Foreskin fibroblast (primary cell): ENCODE measurements at places on chromosomes 3 and 15.
A peak's percentile ranks its signal among the peaks of the same experiment; 100 is the strongest.

- no peak for DNase-seq
Observed at GRCh38 chr3:46860017-46860809, 3.0 kb downstream of the MYL3 start.

GRCh38 chr15:59444081-59444835, 6.3 kb downstream of the FAM81A start:
- no peak for DNase-seq

DNA sequence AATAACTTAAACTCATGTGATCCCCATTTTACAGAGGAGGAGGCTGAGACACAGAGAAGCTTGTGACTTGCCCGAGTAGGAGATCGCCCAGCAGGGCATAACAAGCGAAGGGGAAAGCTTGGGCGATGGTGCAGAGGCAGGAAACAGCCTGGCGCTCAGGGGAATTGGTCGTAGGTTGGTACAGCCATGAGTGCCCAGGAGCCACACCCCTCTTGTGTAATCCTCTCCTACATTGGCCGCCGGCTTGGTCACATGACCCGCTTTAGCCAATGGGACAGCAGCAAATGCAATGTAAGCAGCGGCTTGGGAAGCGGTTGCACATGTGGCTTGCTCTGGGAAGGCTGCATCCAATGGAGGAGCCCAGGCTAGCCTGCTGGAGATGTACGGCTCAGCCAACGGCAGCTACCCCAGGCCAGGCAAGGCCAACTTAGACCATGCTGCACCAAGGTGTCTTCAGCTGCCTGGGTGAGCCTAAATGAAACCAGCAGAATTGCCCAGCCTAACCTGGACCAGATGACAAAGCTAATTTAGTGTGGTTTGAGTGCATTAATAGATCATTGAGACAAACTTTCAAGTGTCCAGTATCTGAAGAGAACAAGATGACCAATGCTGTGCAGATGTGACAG, 50.3 kb upstream of the SLC6A6 start:
- no peak for DNase-seq

DNA sequence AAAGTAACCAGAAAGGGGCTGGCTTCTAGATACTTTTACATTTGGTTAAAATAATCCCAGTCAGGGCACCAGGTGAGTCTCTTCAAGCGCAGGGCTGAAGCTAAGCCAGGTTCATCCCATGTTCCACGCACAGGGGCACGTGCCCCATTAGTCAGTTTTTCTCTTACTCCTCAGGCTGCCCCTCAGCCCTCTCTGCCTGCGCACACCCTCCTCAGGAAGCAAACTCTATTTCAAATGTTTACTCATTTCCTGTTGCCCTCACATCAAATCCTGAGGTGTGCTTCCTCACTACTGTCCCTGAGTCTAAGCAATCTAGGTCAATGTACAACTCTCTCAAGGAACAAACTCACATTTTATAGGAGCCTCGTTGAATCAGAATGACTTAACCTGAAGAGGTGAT, 48.5 kb downstream of the THBS1 start:
- no peak for DNase-seq

DNA sequence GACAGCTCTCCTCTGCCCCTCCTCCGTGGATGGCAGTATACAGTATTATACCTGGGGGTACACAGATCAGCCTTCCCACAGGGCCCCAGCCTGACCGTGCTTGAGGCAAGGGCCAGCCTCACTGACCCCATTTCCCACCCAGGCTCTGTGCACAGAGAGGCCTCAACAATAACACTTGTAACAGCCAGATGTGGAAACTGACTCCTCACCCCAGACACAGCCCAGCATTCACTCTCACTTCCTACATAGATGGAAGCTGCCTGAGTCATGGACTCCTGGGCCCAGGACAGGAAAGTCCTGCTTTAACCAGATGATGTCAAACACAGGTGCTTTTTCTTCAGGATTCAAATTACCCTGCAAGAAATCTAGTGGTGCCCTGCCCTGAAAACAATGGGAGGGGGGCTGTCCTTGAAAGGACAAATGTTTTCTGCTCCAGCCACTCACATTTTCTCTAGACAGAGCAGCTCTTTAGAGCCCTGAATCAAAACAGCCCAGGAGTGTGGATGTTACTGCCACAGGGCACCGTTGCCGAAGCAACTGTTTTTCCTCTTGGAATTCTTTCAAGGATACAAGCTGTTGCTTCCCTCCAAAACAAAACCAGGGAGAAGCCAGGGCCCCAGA, 16.4 kb downstream of the CCDC12 start:
- DNase-seq, result peak; percentile 64

DNA sequence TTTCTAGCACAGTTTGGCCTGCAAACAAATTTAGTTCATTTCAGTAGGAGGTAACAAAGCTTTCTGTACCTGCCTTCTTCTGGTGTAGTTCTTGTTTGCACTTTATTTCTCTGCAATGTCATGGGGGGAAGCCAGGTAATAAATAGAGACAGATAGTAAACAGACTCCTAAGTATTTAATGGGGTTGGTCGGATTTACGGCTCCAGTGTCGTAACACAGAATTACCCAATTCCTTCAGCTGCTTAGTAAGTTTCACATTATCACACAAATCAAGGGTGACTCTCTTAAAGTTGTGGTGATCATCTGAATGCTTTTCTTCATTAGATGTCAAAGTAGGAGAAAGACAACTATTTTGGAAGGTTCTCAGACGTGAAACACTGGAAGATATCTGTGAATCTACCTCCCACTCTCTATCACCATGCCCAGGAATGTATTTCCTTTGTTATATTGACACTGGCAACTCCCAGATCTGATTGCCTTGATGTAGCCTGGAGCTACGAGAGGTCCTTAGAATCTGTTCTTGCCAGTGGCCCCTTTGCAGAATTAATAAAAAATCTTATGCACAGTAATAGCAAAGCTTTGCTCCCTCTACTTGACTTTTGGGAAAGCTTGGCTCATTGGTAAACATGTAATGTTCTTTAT, 25.0 kb upstream of the TMC3 start:
- peak; percentile 51 for DNase-seq

DNA sequence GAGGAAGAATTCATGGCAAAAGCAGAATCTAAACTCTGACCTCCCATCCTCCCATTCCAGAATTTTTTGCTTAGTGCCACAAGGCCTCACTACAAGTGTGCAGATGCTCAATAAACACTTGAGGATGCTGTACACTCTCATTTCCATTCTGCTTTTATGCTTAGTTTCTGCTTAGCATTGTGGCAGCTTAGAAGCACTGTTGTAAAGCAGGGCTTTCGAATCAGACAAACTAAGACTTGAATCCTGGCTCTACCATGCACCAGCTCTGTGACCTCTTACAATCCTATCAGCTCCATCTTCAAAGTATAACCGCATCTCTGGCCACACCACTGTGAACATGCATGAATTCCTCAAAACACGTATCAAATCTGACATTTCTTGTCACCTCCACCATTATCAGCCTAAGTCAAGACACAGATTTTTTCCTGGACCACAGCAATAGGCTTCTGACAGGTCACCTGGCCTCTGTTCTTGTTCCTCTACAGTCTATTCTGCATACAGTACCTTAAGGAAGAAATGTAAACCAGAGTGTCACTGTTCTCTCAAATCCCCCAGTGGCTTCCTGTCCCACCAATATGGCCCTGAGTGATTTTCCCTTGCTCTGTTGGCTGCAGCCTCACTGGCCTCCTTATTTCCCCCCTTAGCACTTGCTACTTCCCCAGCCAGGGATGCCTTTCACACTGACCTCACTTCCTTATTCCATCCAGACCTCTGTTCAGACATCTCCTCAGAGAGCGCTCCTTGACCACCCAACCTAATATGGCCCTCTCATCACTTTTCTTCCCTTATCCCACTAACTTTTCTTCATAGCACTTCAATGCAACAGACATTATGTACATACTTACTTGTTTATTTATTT, 8.1 kb upstream of the PHC3 start:
- no peak for DNase-seq

- no peak for DNase-seq
Observed at GRCh38 chr3:189790658-189791057, 159.5 kb downstream of the TP63 start.

DNA sequence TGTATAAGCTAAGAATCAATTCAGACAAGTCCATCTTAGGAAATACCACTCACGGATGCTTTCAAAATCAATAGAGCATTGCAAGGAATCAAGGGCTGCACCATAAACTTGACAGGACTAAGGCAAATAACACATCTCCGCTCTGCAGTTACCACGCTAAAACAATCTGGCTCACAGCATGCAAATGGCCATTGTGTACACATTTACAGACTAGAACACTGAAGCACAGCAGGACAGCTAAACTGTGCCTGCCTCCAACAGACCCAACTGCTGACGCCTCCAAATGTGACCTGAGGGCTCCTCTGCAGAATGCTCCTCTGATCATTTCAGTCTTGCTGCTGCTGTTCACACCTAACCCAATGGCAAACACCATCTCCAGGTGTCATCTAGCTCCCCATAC, 104.3 kb downstream of the MEX3B start:
- DNase-seq, result no peak

DNA sequence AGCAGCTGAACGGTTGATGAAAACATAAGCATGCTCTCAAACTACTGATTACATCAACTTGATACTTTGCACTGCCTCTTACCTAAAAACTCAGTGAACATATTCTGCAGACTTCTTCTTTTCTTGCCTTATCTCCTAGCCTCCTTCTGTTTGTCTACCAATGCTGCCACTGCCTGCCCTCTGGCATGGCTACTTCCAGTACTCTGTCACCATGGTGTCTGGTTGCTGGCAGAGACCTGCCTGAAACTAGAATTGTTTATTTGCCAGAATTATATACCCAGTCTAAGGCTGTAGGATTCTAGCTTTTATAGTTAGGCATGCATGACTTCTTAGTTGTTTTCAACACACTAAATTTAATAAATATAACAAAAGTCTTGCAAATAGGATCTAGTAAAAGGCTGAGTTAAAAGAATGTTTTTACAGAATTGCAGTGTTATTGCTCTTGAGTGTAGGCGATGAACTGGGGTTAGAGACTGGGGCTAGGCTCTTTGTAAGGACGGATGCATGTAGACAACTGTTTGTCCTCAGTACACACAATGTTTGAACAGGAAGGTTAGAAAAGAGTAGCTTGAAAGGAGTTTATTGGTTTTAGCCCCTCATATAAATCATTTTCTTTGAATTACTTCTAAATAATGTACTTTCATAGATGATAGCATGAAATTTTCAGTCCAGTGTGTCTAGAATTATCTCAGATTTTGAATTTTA, 116.3 kb downstream of the KCNAB1 start:
- DNase-seq, result no peak

GRCh38 chr3:71099997-71100719, 483.4 kb downstream of the FOXP1 start:
- DNase-seq, result no peak

- DNase-seq, result no peak
Observed at GRCh38 chr3:130712718-130713423, 33.8 kb downstream of the PIK3R4 start.

GRCh38 chr15:80514071-80514780, 110.0 kb downstream of the ARNT2 start:
- peak; percentile 90 for DNase-seq

DNA sequence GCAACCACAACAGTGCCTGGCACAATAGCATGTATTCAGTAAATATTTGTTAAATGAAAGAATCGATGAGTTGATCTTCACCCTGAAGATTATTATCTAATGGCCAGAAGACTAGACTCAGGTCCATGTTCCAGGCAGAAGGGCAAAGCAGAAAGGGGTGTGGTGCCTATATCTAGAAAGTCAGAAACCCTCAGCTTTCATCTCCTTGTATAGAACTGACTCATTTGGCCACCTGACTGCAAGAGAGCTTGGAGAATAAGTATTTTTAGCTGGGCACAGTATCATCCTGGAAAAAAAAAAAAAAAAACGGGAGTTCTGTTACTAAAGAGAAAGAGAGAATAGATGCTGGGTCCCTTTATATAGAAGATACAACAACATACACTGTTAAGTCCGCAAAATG, 69.7 kb upstream of the SPRED1 start:
- no peak for DNase-seq

- peak; percentile 57 for DNase-seq
Observed at GRCh38 chr3:28476194-28476593, 127.6 kb upstream of the AZI2 start.

DNA sequence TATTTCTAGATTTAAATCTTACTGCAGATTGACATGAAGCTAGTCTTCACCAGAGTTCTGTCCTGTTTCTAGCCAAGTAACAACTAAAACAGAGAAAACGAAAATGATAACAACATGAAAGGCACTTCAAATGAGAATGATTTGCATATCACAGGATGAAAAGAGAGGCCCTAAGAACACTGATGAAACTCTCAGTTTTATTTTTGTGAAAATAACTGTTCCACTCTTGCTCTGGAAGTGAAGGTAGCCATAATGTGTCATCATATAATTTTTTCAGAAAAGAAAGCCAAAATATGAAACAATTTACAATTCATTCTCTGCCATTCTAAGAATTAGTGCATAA, 274.4 kb downstream of the ADAMTSL3 start:
- no peak for DNase-seq

DNA sequence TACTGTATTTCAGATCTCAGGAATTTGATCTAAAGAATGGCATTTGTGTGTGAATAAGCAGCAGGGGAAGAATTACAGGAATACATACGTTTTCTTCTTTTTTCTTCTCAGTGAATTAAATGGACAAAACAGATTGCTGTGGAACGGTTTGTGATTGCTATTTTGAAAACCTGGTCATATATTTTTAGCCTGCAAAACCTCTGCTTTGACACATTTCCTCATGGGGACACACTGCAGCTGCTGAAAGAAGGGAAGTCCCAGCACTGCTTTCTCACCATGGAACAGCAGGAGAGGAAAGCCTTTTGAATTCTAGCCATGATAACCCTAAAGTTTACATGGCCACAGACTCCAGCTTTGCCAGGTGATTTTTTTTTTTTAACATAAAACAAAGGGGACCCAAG, 315.0 kb downstream of the OXSM start:
- DNase-seq, result no peak

- peak; percentile 49 for DNase-seq
Observed at GRCh38 chr3:61562042-61562720, 810 bp downstream of the PTPRG start.

- DNase-seq, result no peak
Observed at GRCh38 chr3:5442106-5442785, 254.7 kb downstream of the EDEM1 start.

GRCh38 chr15:47796830-47797229, 79.5 kb downstream of the SEMA6D start:
- DNase-seq, result no peak

DNA sequence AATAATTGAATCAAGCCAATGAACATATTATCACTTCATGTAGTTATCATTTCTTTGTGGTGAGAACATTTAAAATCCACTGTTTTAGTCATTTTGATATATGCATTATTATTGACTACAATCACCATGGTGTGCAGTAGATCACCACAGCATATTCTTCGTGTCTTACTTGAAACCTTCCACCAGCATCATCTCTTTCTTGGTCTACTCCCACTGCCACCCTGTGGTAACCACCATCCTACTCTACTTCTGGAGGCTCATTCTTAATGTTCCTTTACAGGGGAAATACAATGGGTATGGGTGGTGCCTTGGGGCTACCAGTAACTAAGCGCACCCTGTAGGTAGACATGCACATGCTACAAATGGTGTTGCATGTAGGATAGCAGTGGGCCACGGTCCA, 25.4 kb downstream of the PXK start:
- no peak for DNase-seq
